ENCODE measurements at places on chromosomes 2 and 18.

DNA sequence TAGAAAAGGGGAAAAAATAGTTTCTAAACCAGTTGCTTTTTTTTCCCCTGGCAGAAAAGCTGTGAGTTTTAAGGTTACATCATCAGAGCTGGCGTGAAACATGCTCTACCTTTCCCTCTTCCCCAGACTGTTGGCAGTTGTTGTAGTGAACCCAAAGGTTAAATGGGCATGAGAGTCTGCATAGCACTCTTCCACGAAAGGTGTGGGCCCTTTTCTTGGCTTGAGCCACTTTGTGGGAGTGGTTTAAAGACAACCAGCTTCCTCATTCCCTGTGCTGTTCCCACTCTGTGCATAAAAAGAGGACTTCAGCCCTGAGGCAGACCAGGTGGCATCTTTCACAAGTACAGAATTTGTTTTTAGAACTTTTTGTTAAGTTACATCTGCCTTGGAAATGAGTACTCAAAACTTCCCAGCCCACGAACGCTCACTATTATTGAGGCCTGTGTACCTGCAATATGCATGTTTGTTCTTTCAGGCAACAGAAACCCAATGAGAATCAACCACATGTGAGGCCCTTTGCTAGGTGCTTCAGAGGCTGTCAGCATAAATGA lies 243.8 kb downstream of the BABAM2 start:
- no peak for DNase-seq

GRCh38 chr2:126751477-126751876 lies 95.5 kb downstream of the GYPC start:
- DNase-seq: peak; percentile 75

GRCh38 chr18:77108001-77108692 lies 24.4 kb downstream of the MBP start:
- DNase-seq: no peak

DNA sequence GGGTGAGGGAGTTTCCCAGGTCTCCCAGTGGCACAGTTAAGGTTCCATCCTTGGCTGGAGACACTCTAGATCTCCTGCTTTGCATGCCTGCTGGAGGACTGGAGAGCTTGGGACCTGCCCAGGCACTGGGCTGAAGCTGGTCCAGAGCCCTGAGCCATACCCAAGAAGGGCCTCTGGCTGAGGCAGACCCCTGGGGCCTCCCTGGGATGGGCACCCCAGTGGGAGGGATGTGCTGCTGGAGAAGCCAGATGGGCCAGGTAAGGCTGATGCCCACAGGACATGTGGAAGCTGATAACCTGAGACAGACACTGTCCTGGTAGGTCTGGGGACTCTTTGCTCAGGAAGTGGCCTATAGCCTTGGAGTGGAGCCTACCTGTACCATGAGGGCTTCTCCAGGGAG lies 160.7 kb downstream of the TFCP2L1 start:
- no peak for DNase-seq

DNA sequence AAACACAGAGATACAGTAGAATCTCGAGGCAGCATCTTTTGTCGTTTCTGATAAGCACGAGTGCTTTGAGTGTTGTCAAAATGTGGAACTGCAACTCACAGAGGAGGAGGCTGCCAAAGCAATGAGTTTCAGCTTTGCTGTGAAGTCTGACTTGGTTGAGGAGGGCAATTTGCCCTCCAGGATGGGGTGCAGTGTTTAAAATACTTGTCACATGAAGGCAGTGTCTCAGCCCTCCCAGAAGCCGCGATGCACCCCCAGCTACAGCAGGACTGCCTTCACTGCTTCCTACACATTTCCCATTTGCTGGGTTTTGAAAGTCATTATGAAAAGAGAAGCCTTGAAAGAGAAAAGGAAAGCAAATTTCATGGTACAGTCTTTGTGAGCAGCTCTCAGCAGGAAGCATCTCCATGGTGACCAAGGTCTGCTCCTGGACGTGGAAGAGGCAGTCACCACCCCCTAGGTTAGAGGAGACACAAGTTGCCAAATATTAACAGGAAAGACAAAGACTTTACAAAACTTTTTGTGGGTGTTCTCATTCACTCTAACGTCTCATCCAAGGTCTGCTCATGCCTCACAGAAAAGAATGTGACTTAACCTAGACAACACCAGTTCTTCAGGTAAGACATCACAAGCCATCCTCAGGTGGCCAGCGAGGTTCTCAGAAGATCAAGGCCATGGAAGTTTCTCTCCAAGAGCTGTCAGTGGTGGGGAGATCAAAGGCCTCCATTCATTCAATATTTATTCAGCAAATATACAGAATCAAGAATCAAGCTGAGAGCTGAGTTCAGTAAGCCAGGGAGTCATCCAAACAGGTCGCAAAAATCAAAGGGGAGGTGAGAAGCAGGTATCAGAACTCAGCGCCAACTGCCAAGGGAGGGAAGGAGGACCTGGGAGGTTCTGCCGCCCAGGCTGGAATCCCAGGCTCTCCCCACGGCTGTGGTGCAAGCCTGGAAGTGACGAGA lies 476.0 kb downstream of the EIPR1 start:
- peak; percentile 68 for DNase-seq

- DNase-seq: no peak
Measured at GRCh38 chr2:181313845-181314244, 143.3 kb upstream of the ITGA4 start.
